ENCODE measurements at places on chromosomes 6 and 20.

DNA sequence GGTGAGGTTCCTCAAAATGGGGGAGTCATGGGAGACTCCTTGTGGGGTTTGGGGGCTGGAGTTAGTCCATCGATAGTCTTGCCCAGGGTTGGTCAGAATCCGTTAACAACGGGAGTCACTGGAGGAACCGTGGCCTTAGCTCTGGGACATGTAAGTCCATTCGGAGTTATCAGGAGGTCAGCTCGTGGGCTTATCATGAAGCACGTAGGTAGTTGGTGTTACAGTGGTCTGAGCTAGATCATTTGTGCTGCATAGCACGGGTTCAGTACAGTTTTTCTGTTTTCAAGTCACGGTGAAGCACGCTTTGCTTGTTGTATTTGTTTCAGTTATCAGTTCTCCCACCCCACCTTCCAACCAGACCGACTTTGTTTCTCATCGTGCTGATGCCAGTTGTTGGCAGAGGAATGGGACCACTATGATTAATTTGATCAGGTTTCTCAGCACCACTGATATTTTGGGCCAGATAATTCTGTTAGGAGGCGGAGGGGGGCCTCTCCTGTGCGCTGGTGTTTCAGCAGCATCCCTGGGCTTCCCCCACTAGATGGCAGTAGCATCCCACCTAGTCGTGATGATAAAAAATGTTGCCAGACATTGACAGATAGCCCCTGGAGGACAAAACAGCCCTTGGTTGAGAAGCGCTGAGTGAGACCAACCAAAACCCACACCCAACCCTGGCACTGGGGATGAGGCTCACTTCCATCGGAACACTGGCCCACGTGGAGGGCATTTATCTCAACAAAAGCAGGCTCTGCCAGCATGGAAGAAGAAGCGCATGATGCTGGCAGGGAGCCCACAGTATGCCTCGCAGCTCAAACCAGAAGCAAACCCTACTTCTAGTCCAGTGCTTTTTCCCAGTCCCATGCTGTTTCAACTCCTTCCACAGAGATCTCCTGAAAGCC, 2.2 kb upstream of the APMAP start:
- DNase-seq = peak; percentile 80

- no peak for DNase-seq
These were observed 1.6 kb downstream of the CPXM1 start for GRCh38 chr20:2798814-2799213.

DNA sequence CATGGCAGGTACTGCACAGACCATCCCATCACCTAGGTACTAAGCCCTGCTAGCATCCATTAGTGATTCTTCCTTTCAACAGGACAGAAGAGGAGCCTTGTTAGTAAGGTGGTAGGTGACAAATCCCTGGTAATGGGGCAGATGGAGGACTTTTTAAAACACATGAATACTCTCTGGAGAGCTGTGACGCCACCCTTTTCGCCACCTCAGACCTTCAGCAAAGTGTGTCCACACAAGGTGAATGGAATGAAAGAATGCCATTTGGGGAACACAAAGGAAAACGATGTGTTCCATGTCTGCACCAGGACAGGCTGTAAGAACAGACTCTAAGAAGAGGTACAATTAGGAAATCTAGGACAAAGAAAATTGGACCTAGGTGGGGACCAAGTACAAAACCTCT, 110.5 kb upstream of the CARMIL1 start:
- no peak for DNase-seq

GRCh38 chr6:96898241-96898851, 655 bp upstream of the NDUFAF4 start:
- DNase-seq = peak; percentile 34

DNA sequence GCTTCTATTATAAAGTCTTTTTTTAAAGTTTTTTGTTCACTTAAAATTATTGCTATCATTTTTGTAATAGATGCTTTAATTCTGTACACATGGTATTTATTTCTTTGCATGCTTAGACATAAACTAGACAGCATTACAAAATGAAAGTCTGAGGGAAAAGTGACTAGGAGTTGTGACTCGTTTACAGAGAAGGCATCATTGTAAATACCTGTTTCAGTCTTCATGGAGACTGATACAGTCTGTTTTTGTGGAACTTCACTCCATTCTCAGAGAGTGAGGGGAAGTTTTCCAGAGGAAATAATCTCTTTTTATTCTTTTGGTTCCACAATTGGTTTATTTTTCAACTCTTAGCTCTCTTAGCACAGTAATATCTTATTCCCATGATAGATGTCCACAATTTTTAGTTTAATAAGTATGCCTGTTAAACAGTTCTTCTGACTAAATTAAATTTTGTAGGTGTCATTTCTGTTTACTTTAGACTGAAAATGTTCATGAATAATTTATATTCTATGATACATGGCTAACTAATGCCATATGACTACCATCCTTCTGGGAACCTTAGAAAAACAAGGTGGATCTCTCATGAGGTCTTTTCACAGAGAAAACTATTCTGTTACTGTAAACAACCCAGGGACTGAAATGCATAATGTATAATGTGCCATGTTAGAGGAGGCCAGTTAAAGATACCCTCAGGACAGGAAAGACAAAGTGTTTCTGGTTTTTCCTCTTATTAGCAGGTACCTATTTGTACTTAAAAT, 69.2 kb downstream of the MYO6 start:
- DNase-seq = peak; percentile 45

DNA sequence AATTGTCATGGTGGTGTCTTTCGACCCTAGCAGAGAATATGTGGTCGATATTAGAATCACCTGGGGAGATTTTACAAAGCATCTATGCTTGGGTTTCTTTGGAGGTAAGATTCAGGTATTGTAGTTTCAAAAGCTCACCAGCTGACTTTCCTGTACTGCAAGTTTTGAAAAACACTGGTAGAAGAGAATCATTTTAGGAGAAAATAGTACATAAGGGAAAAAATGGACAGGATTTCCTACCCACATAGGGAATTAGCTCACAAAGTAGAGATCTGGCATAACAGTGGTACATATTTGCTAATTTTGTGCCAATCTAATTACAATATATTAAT, 27.4 kb upstream of the ABT1 start:
- DNase-seq = no peak

GRCh38 chr6:163199371-163199770, 215.1 kb upstream of the QKI start:
- DNase-seq = no peak

- DNase-seq = peak; percentile 47
These were observed 1.4 kb downstream of the SOX12 start for GRCh38 chr20:326645-327185.

GRCh38 chr6:39203436-39204159, 25.7 kb downstream of the KCNK5 start:
- no peak for DNase-seq

DNA sequence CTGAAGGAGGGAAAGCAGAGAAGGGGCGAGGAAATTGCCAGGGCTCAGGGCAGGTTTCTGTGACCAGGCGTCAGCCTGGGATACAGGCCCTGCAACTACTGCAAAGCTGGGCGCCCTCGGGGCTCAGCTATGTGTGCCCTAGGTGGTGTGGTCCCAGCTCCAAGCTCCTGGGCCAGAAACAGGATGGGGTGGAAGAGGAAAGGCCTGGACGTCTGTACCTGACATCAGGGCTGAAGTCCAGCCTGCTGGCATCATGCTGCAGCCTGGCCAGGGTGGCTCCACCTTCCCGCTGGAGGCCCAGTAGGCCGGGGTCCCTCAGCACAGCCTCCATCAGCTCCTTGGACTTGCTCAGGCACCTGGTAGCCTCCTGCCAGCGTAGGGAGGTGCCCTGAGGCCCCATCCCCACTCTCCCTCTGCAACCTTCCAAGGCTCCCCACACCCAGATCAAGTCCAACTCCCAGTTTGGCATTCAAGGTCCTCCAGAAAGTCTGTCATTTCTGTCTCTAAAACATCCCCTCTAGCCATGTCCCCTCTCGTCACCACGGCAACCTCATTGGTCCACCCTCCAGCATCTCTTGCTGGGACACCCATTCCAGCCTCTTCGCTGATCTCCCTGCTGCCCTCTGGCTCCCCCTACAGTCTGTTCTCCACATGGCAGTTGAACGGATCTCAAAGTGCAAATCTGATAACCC, 38.2 kb downstream of the KIAA1755 start:
- peak; percentile 66 for DNase-seq

DNA sequence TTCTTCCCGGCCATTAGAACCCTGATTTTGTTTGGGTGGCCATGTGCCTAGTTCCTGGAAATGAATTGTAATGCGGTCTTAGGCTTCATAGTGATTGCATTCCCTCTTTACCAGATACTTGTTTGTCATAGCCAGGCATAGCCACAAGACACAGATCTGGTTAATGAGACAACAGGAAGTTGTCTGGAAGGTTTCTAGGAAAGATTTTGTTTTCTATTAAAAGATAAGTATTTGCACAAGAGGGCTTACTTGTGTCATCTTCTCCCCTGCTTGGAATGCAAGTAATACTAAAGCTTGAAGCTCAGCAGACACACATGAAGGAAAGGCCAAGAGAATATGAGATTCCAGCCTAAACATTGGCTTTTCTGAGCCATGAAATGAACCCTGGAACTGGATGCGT, 12.9 kb downstream of the FARS2 start:
- DNase-seq = no peak

DNA sequence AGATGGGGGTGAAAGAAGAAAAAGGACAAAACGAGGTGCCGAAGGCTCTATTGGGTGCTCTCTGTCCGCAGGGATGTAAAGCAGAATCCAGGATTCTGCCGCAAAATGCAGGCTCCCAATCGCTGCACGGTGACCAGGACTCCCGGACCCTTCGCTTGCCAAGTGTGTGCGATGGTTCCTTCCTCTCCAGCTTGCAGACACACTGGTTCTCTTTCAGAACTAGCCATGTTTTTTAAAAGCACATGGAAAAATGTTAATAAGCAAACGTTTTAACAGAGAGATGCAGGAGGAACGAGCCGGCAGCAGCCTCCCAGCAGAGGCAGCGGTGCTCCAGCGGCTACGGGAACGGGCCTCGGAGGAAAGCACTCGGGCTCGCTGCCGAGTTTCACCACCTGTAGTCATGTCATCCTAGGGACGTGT, 59.6 kb downstream of the ZNF831 start:
- no peak for DNase-seq

DNA sequence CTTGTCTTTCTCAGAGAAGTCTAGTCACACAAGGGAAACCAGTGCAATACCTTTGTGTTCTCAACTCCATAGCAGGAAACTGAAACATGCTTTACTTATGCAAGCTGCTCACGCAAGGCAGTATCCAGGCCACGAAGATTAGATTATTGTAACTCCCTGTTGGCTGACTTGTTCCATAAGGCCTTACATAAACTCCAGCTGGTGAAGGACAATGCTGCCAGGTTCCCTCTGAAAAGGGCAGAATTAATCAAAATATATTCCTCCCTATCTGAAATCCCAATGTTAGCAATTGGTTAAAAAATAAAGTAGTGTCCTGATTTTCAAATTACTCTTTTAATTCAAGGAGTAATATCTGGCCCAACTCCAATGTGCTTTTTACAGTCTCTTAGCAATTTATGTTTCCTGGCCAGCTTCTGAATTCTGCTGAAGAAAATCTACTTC, 966.6 kb downstream of the HACE1 start:
- DNase-seq = no peak

GRCh38 chr6:16658348-16659034, 102.8 kb downstream of the ATXN1 start:
- no peak for DNase-seq

GRCh38 chr20:10805764-10806163, 132.0 kb upstream of the JAG1 start:
- no peak for DNase-seq

GRCh38 chr20:9075264-9076095, 6.6 kb downstream of the PLCB4 start:
- DNase-seq = no peak

- no peak for DNase-seq
These were observed 2.6 kb downstream of the PYGB start for GRCh38 chr20:25250508-25250907.

DNA sequence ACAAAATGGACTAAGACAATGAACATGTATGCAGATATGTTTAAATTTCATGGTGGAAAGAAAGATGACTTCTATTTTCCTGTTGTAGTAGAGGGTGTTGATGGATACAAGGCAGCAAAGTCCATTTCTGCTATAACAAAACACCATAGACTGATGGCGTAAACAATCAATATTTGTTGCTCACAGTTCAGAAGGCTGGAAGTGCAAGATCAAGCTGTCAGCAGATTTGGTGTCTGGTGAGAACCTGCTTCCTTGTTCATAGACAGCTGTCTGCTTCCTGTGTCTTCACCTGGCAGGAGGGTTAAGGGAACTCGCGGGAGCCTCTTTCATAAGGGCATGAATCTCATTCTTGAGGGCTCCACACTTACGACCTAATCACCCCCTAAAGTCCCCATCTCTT, 83.0 kb upstream of the ELOVL5 start:
- DNase-seq = no peak

DNA sequence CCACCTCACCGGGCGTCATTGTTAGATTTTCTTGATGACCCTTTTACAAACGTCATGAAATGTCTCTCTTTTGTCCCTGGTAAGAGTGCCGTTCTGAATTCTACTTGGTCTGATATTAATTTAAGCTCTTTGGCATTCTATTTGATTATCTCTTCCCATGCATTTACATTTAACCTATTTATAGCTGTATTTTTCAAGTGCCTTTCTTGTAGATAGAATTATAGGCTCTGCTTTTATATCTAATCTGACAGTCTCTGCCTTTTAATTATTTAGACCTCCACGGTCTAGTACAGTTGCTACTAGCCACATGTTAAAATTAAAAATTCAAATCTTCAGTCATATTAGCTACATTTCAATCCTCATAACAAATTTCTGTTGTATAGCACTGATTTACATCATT, 12.6 kb downstream of the RAB22A start:
- DNase-seq = no peak

DNA sequence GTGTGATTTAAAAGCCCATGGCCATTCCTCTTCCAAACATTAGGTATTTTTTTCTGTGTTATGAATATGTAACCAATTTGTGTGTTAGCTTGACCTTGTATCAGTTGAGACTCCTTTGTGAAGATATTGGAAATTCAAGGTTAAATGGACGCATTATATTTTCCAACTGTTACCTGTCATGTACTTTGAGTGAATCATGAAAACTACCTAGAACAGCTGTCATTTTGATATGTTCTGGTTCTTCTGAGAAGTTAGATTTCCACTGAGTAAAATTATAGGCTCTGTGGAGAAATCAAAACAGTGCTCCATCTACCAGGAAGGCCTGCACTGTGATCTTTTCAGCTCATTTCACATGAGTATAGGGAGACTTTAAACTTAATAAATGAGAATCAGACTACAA, 470.0 kb downstream of the NKAIN2 start:
- no peak for DNase-seq

DNA sequence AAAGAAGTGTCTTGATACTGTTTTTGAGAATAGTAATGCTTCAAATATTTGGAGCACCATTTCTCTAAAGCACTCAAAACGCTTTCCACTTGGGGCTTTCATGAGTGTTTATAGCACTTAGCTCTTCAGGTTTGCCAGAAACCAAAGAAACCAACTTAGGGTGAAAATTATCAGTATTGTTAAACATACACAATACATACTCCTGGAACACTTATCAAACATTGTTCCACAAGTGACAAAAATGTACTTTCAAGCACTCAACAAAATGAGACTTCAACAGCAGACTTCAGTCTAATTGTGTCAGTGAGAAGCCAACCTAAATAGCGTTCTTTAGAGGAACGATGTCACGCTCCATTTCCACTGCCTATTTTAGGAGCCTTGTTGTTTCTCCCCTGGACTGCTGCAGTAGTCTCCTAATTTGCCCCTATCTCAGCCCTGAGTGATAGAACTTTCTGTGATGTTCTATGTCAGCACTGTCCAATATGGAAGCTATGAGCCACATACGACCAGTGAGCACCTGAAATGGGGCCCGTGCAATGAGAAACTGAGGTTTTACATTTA, 461.3 kb downstream of the KIF16B start:
- no peak for DNase-seq
